ENCODE measurements at places on chromosomes 13 and 19. TPM values are rescaled to one million over a fixed set of nuclear protein-coding genes. Genes with fewer than 3 reads are reported as not detected.

CEACAM3 gene
- not detected for total RNA-seq

UHRF1 gene
- 5.8 TPM for total RNA-seq

EFNA2 gene
- total RNA-seq: not detected

IGFL2 gene
- total RNA-seq: not detected

CLC gene
- not detected for total RNA-seq

MEIS3 gene
- total RNA-seq: 86.7 TPM

SPRY2 gene
- 11.3 TPM for total RNA-seq

TEX101 gene
- not detected for total RNA-seq

All from smooth muscle cell of bladder (primary cell).